ENCODE measurements at places on chromosomes 13 and 19.
A peak's percentile ranks its signal among the peaks of the same experiment; 100 is the strongest.

DNA sequence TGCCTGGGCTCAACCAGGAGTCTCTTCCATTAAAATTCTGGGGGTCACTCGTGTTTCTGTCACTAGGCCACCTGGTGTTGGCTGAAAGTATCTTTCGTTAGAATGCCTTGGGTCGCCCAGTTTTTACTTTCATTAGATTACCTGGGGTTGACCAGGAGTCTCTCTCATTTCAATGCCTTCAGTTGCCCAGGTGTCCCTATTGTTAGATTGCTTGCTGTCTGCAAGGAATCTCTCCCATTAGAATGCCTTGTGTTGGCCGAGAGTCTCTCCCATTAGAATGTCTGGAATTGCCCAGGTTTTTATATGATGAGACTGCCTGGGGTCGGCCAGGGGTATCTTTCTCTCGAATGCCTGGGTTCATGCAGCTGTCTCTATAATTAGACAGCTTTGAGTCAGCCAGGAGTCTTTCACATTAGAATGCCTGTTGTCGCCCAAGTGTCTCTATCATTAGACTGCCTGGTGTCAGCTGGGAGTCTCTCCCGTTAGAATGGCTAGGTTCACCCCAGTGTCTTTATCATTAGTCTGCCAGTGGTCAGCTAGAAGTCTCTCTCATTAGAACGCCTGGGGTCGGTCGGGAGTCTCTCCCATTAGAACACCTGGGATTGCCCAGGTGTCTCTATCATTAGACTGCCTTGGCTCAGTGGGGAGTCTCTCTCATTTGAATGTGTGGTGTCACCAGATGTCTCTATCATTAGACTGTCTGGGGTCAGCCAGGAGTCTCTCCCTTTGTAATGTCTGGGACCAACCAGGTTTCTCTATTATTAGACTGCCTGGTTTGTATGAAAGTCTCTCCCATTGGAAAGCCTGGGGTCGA lies 1446.8 kb downstream of the UQCRFS1 start:
- DNase-seq, result no peak

- DNase-seq, result no peak
These were observed at the start of gene LCP1 for GRCh38 chr13:46181840-46182490. Gene LCP1 (minus strand): TSS chr13:46182177. CDS start chr13:46159662, 22,515 bp downstream.

GRCh38 chr19:31450696-31451095 lies 101.5 kb upstream of the TSHZ3 start:
- peak; percentile 6 for DNase-seq

DNA sequence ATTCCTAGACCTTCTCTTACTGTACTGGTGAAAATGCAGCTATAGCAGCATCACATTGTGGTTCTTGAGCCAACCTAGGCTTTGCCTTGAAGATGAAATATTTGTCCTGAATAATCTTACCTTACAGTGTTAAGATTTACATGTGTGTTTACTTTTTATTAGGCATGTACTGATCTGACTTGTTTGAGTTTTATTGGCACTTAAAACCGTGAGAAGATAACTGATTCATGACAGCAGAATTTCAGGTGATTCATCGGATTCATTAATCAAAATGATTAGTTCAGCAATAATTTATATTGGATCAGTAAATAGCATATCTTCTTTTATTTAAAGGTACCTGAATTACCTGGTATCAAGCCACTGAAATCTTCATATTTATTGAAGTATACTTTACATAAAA lies 296.3 kb downstream of the KLF5 start:
- DNase-seq, result no peak

GRCh38 chr19:56983171-56983570 lies 136.6 kb upstream of the USP29 start:
- no peak for DNase-seq

GRCh38 chr19:51311351-51312257 lies at the start of gene IGLON5:
Gene IGLON5 (plus strand): TSS chr19:51311644. CDS start chr19:51311848, 204 bp downstream.
- DNase-seq, result no peak

GRCh38 chr13:50915565-50915964 lies 6.0 kb downstream of the RNASEH2B start:
- DNase-seq, result no peak

DNA sequence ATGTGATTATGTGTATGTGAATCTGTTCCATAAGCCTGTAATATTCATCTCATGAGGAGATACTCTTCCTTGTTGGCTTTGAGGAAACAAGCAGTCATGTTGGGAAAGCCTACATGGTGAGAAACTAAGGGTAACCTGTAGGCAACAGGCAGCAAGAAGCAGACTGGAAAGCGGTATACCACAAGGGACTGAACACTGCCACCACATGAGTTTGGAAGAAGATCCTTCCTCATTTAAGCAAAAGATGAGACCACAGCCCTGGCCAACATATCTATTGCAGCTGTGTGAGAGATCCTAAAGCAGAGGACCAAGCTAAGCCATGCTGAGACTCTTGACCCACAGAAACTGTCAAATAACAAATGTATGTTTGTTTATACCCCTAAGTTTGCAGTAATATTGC lies 134.8 kb downstream of the B3GLCT start:
- DNase-seq, result no peak

DNA sequence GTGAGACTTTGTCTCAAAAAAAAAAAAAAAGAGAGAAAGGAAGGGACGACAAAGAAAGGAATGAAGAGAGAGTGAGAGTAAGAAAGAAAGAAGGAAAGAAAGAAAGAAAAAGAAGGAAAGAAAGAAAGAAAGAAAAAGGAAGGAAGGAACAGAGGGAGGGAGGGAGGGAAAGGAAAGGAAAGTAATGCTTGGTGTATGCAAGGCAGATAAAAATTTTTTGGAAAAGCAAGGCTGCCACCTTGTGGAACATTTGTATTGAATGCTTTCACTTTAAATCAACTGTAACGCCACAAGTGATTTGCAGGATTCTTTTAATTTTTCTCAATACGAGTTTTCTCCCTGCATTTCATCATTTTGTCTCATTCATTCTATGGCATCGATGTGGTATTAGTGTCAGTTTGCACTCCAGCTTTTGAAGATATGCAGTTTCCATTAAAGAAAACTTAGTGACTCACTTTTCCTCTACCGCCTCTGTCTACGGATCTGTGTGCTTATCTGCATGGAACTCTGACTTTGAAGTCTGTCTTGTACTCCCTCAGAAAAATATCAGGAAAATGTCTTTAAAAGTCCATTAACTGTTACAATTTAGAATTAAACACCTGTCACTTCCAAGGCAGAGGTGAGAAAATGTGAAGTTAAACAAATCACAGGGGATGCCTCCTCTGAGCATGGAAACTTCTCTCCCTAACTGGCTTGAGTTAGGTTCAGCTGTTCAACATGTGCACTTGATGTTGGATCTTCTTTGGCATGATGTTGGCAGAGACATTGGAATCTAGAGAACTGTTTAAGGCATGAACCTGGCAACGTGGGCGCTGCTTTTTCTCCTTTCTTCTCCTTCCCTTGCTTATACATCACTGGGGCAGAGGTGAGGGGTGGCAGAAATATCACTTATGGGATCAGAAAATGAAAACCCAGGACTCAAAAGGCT lies 20.0 kb upstream of the ZDHHC20 start:
- DNase-seq, result peak; percentile 81

DNA sequence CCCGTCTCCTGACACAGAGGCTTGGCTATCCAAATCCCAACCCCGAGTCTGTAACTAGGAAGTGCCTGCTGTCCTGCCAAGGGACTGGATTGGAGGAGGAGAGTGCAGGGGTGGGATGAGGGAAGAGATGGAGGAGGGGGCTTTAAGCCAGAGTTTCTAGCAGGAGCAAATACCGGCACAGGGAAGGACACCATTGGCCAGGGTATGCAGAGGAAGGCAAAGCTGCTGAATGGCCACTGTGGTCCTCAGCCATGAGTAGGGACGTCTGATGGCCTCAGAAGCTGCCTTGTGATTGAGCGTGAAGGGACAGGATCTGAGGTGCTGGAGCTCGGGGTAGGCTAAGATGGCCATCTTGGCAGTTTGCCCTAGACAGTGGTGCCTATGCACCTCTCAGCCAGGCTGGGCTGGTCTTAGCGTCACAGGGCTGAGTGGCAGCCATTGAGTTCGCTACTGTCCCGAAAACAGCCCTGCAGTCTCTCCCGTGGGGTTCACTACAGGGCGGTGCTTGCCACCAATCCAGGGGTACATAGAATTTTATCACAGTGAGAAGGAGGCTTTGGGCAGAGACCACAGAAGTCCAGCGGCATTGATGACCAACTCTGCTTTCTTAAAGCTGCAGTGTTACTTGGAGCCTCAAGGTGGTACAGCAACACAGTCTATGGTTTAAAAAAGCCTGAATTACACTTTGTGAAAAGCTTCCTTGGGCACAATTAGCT lies 61.8 kb downstream of the AKAP11 start:
- peak; percentile 14 for DNase-seq

GRCh38 chr13:112900226-112900600 lies 68.8 kb upstream of the MCF2L start:
- no peak for DNase-seq

DNA sequence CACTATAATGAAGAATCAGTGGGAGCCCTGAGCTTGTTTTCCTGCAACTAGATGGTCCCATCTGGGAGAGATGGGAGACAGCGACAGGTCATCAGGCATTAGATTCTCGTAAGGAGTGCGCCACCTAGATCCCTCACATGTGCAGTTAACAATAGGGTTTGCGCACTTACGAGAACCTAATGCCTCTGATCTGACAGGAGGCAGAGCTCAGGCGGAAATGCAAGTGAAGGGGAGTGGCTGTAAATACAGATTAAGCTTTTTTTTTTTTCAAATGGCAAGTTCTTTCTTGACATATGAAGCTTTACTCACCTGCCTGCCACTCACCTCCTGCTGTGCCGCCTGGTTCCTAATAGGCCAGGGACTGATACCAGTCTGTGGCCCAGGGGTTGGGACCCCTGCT lies 14.4 kb downstream of the CDC16 start:
- no peak for DNase-seq

DNA sequence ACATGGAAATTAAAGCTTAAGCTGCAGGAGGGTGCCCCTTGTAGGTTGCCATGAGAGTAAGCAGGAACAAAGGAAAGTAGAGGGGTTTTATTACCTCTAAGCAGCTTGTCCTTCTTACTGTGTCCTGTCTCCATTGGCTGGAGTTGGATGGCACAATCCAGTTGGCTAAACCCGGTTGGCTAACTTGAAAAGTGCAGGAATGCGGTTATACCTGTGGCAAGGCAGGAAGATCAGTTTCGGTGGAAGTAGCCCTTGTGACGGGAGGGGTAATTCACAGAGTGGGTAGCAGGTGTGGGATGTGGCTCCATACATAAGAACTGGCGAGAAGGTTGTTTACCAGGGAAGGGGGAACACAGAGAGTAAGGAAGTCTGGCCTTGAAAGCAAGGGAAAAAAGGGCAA lies 3.2 kb downstream of the ZNF726 start:
- DNase-seq, result no peak

- DNase-seq, result peak; percentile 68
These were observed 892 bp downstream of the TRIR start for GRCh38 chr19:12733369-12734214.

DNA sequence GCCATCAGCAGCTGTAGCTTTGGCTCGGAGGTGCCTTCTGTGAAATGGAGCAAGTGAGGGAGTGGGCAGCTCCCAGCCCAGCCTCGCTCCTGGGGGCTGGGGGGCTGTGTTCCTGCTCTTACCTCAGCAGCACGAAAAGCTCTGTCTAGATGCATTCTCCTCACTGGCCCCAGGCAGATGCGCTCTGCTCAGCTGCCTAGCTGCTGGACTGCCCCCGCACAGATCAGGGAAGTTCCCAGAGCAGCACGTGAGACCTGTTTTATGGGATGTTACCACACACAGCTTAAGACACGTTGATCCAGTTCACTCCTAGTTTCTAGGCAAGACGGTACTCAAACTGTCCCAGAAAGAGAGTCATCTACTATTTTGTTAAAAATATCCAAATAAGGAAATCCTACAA lies 13.6 kb downstream of the LCP1 start:
- peak; percentile 7 for DNase-seq

- DNase-seq, result peak; percentile 14
These were observed 72.4 kb upstream of the TSC22D1 start for GRCh38 chr13:44648392-44649103.

DNA sequence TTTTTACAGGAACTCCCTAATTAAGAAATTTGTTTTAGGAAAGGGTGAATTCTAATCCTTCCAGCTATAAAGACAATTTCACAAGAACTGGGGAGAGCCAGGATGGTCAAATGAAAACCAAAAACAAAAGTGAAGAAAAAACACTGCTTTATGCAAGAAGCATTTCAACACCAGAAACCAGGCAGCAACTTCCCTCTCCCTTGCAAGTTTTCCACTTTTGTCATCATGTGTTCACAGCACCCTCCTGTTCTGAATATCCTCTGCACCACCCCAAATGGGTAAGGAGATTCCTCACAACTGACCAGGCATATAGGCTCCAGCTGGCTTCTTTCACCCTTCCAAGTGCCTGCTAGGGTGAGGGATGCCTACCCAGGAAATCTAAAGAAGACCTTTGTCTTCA lies 328.1 kb downstream of the TBC1D4 start:
- DNase-seq, result peak; percentile 41

GRCh38 chr13:34640179-34640992 lies 301.7 kb upstream of the NBEA start:
- DNase-seq, result no peak
